Cardiac septum (tissue), 1 donor: ENCODE measurements at places on chromosomes 3 and 15. TPM values are rescaled to one million over a fixed set of nuclear protein-coding genes. Genes with fewer than 3 reads are reported as not detected.

GRCh38 chr3:144810160-144810559 lies 838.5 kb downstream of the DIPK2A start:
- DNase-seq, result no peak

DNA sequence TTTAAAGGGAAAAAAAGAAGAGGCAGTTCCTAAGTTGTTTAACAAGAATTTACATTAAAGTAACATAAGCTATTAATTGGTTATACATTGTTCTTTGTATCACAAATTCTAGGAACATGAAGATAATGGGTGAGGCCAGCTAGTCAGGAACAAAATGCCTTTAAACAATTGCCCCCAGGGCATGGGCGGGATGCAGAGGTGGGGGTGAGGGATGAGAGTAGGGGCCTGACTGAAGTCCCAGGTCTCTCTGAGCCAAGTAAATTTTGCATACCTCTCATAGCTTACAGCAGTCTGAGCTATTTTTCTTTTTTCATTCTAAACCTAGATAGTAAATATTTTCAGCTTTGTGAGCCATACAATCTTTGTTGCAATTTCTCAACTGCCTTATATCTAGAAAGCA lies 77.8 kb upstream of the RNU6-1 start:
- no peak for DNase-seq

DNA sequence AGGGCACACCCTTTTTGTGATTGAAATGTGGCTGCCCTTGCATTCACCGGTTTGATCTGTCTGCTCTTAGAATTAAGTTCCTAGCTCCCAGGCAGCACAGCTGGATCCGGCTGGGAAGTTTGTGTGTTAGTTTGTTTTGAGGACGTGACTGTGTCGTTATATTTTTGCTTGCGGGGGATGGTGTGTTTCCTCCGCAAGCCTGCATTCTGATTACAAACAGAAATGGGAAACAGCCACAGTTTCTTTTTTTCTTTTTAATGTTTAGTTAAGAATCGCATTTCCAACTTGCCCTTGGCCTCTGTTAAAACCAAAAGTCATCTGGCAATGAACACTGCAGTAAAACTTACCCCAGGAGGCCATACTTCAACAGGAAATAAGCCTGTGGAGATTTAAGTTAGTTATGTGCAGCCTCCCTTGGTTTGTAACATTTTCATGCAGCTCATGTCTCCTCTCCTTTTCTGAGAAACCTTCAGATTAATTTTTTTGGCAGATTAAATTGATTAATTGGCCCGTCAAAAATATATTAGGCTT lies 888 bp downstream of the TMOD3 start:
- no peak for DNase-seq

COL6A6 gene
- total RNA-seq, result 0.19 TPM

- DNase-seq, result no peak
Observed at GRCh38 chr3:30502742-30503073, 103.7 kb upstream of the TGFBR2 start.

DNA sequence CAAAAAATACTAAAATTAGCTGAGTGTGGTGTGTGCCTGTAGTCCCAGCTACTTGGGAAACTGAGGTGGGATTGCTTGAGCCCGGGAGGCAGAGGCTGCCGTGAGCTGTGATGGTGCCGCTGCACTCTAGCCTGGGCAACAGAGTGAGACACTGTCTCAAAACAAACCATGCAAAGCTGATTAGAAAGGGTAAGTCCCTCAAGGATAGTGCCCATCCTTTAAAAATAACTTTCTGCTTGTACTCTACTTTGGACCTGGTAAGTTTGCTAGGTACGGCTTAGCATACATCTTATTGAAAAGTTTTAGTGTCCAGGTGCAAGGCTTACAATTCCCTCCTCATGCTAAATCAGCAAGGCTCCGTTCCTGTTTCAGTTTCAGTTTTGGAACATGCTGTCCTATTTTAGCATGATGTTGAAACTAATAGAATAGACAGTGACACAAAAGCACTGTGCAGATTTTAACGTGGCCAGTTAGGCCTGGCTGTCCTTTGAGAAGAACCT lies 21.4 kb downstream of the FEM1B start:
- no peak for DNase-seq

DNA sequence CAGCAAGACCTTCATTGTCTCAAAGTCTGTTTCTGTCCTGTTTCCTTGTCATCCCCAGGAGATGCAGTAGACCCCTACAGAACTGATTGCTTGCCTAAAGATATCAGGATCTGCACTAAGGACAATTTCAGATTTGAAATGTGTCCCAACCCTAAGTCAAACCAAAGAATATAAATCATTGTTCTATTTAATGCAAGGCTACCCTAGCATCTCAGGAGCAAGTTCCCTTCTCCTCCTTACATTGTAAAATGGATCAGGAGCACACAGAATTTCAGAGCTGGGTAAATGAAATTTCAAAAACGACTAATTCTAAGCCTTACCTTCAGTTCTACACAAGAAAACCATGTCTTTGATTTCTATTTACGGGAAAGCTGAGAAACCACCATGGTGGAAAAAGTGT lies 360.9 kb upstream of the KCNH8 start:
- DNase-seq, result no peak

LRRC31 gene
- not detected for total RNA-seq

- DNase-seq, result no peak
Observed at GRCh38 chr15:60916032-60916678, 312.9 kb downstream of the RORA start.

MITF gene
- total RNA-seq, result 97.6 TPM

PROK2 gene
- 1.3 TPM for total RNA-seq

FBLN2 gene
- total RNA-seq, result 64.6 TPM

DNA sequence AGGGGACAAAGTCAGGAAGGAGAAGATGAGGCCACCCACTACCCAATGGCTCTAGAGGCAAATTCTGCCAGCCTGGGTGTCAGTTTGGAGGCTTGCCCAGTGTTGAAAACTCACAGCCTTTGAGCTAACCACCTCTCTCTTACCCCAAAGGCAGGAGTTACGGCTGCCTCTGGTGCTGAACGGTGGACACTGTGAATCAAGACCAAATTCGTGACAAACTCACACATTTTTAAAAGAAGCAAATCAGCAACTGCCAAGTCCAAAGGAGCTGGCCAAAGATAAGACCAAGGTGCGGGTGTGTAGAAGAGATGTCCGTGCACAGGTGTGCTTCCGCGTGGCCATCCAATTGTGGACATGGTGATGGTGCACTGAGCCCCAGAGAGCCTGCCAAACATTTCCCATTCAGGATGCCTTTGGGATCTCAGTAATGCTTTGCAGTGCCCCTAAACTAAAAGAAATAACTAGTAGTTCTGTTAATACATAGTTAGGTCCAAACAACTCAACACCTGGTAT lies 74.6 kb downstream of the FAM174B start:
- peak; percentile 56 for DNase-seq

GRCh38 chr15:58522391-58522790 lies 90.6 kb downstream of the LIPC start:
- DNase-seq, result peak; percentile 83

GRCh38 chr3:192879346-192880031 lies 38.2 kb downstream of the MB21D2 start:
- DNase-seq, result no peak

DNA sequence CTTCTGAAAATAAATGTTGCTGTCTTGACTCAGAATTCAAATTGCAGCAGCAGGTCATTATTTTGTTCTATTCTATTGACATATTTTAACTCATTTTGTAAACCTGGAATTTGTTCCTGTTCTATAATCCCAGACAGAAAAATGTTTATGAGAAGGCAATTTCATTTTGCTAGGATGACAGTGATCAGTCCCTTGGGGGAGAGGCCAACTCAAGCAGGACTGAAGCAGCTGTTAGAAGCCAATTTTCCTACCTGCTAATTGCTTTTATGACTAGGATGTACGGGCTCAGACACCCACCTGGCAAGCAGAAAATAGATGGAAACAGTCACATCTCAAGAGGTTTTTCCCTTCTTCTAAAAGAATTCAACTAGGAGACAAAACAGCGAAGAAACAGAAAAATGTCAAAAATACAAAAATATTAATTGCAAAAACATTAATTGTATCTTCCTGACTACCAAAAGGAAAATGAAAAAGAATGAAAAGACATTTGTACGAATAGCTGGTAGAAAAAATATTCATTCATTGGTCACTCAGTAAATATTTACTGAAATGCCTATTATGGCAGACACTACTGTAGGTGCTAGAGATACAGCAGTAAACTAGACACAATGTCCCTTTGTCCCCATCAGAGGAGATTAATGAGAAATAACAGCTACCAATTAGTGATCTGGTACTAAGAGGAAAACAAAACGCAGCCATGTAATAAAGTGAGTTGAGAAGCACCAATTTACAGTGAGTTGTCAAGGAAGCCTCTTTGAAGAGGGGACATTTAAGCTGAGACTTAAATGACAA lies 73.5 kb downstream of the PEAK1 start:
- no peak for DNase-seq

TMEM40 gene
- 0.54 TPM for total RNA-seq

- no peak for DNase-seq
Observed at GRCh38 chr3:155676252-155676981, 68.5 kb downstream of the PLCH1 start.

GRCh38 chr3:32106929-32107362 lies 526 bp downstream of the GPD1L start:
- DNase-seq, result no peak

- no peak for DNase-seq
Observed at GRCh38 chr3:183281126-183281797, 28.2 kb downstream of the B3GNT5 start.

- no peak for DNase-seq
Observed at GRCh38 chr3:172086071-172086470, 46.7 kb downstream of the FNDC3B start.

B3GNT5 gene
- total RNA-seq, result 3.2 TPM

GRCh38 chr15:88704791-88705768 lies 66.3 kb downstream of the ISG20 start:
- peak; percentile 66 for DNase-seq

ABHD17C gene
- 8.5 TPM for total RNA-seq

GRCh38 chr3:141738891-141739363 lies 829 bp downstream of the RNF7 start:
- DNase-seq, result no peak

RLBP1 gene
- total RNA-seq, result not detected
